ENCODE measurements at places on chromosomes 1 and 21.
A peak's percentile ranks its signal among the peaks of the same experiment; 100 is the strongest.

DNA sequence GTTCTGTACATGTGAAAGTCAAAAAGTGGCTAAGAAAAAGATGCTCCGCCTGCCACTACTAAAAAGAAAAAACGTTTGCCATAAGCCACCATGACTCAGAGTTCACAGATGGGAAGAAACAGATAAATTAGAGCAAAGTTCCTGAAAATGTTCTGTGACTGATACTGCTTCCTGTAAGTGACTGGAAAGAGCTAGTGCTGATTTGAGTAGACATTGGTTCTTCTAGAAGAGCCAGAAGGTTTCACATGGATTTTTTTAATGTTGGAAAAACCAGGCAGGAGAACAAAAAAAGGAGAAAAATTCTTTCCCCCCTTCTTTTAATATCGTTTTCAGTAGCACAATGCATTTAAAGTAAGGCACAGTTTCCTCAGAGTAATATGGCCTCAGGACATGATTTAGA is 221.4 kb downstream of the HLX start:
- DNase-seq, result peak; percentile 71

DNA sequence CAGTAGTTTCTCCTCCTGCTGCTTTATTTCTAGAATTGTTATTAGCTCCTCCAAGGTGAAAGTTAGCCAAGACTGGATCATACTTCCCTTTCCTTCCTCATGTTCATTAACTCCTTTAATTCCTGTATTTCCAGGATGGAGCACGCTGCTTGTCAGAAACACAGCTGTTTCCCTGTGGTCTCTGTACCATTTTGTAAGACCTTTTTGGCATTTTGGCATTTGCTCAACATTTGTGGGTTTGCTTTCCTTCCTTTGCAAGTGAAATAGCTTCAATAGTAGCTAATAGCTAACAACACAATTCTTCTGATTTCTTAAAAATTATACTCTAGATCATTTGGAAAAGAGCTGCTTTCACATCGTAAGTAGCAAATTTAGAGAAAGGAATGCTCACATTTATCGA is 44.3 kb upstream of the HPDL start:
- no peak for DNase-seq

GRCh38 chr1:82788660-82789059 is 987.9 kb downstream of the ADGRL2 start:
- DNase-seq, result no peak

DNA sequence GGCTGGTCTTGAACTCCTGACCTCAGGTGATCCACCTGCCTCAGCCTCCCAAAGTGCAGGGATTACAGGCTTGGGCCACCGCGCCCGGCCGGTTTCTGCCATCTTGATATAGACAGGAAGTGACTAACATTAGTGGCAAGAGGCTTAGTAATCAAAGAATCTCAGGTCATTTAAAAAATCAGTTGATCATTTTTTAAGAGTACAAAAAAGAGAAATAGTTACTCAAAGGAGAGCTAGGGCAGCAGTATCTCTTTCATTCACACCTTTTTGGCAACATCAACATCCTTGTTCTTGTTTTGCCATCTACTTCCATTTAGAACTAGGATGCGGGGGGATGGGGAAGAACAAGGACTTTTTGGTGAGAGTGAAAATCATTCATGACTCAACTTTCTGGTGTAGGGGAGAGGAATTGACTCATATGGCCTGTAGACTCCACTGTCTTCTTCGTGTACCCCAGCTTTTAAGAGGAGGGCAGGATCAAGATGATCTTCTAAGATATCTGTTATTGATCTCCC is 8.8 kb downstream of the FCRLB start:
- peak; percentile 44 for DNase-seq

GRCh38 chr1:101312147-101312546 is 75.3 kb downstream of the S1PR1 start:
- no peak for DNase-seq

- no peak for DNase-seq
Measured at GRCh38 chr1:36869054-36869453, 165.3 kb downstream of the GRIK3 start.

GRCh38 chr1:67980028-67980427 is 70.4 kb downstream of the DIRAS3 start:
- no peak for DNase-seq

GRCh38 chr1:20160034-20160433 is 20.9 kb downstream of the PLA2G2F start:
- DNase-seq, result no peak

DNA sequence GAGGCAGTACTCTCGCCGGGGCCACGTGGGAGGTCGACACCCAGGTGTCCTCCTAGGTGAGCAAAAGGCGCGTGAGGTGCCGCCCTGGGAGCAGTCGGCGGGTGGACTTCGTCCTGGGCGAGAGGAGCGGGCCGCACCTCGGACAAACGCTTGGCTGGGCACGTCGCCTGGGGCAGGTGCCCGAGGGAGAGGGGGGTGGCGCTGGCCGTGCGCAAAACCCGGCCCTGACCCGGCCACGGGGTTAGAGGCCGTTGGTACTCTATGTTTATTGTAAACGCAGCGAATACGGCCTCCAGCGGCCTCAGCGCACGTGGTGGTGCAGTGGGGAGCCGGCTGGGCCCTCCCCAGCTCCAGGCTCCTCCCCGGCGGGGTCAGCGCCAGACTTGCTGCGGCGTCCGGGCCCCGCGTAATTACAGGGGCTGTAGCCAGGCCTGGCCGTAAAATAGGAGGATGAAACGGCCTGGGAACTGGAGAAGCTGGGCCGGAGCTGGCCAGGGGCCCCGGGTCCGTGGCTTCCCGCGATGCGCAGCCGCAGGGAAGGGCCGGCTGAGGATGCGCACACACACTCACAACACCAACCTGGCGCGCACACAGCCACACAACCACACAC is 1.6 kb upstream of the EFNA1 start:
- no peak for DNase-seq

GRCh38 chr21:33151941-33152731 is 77.6 kb upstream of the IFNAR2 start:
- DNase-seq, result peak; percentile 32

GRCh38 chr1:210698661-210699060 is 370.0 kb downstream of the HHAT start:
- DNase-seq, result no peak

DNA sequence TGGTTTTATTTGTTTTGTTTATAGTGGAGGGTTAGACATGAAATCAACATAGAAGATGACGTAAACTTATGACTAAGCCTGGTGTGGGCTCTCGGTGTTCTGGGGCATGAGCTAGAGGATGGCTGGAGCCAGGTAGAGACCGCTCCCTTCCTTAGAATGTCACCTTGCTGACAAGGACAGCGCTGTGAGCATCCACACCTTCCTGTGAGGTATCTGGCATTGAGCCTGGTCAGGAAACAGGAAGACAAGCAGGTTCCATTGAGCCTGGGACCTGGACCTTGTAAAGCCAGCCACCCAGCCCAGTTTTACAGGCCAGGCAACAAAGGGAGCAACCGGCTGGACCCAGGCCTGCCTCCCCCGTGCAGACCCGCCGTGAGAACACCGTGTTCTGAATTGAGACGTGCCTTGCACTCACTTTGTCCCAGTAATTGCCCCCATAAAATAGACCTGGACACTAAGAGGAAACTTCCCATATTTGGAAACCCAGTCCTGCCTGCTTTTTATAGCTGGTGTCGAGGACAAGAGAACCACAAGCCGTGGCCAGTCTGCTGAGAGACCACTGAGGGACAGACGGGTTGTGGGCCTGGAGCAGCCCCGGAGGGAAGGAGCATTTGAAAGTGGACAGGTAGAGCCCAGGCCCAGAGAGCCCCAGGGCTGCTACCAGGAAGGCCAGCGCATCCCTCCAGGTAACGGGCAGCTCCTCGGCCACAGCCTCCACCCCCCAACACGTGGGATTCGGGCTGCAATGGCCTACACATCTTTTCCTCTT is 78.0 kb downstream of the PDE9A start:
- no peak for DNase-seq

DNA sequence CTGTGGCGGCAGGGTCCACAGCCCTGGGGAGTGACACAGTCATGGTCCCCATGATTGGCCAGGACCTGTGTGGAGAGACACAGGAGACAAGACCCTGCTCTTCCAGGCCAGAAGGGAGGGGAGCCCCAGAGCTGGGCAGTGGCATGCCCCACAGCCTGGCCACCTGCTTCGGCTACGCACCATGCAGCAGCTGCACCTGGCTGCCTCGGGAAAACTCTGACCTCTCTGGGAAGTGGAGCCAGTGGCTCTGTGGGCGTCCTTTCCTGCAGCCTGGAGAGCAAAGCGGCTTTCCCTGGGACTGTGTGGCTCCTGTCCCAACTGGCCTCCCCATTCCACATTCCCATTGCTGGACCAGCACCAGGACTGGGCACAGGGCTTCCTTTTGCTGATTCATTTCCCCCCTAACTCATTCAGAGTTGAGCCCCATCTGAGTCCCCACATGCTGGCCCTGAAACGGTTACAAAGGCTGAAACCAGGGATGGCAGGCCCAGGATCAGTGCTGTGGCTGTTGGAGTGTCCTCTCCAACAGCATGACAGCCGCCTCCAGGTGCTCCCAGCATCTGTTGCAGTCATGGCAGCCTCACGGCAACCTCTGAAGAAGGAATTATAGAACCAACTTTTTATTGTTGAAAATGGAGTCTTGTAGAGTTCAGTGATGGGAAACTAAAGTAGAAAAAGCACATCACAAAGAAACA is 15.0 kb downstream of the OXCT2 start:
- no peak for DNase-seq

DNA sequence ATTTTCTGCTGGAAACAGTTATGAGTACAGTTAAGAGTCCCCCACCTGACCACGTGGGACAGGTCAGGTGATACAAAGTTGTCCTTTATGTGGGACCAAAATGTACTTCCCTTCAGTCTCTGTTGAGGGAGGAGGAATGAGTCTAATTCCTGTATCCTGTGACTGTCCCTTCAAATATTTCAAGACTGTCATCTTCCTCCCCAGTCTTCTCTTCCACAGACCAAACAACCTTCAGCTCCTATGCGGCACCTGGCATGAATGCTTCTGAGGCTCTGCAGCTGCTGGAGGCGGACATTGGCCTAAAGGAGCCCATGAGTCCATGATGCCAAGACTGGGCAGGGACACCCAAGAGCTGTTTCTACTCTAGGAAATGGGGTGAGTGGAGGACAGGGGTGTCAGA is 72.1 kb upstream of the SIM2 start:
- DNase-seq, result no peak

DNA sequence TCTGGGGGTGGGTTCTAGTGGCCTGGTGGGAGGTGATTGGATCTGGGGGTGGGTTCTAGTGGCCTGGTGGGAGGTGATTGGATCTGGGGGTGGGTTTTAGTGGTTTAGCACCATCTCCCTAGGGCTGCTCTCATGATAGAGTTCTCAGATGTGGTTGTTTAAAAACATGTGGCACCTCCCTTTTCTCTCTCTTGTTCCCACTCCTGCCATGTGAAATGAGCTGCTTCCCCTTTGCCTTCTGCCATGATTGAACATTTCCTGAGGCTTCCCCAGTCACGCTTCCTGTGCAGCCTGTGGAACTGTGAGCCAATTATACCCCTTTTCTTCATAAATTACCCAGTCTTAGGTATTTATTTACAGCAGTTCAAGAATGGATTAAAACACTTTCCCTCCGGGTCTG is 327.3 kb upstream of the AJAP1 start:
- DNase-seq, result peak; percentile 8

GRCh38 chr1:74681001-74681400 is 7.4 kb upstream of the ERICH3 start:
- no peak for DNase-seq

GRCh38 chr1:185244015-185244747 is 72.9 kb downstream of the IVNS1ABP start:
- no peak for DNase-seq

DNA sequence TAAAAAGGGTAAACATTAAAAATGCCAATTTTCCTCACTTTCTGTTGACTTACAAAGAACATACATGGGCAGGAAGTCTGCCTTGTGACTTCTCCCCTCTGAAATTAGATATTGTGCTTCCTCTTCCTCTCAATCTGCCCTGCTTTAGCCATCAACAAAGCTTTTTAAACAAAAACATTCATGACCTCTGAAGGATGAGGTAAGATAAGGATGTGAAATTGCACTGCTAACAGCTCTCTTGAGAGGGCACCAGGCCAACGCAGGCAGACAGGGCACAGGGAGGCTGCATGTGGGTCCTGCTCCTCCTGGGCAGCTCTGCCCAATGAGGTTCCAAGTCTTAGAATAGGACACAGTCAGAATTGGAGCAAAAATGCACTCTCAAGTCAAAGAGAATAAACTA is 62.1 kb downstream of the DEGS1 start:
- peak; percentile 87 for DNase-seq

- no peak for DNase-seq
Measured at GRCh38 chr1:31412732-31413404, at the start of gene SERINC2. SERINC2 (plus strand) TSS chr1:31413213; CDS start chr1:31413266, 53 bp downstream.

DNA sequence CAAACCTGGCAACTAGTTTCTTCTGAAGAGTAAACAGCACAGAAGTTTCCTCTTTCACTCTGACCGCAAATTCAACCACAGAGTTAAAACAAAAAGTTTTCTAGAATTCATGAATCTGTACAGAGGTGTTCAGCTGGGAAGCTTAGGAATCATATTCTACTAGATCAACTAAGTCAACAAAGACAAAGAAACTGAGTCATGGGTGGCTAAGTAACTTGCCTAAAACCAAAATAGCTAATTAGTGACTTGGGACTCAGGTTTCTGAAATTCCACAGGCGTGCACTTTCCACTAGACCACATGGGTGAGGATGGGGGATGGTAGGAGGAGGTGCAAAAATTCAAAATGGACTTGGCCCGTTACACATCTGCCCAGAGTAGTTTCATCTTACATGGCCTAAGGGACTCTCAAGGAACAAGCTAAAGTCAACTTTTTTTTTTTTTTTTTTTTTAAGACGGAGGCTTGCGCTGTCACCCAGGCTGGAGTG is 25.8 kb downstream of the PTPN14 start:
- DNase-seq, result peak; percentile 9

DNA sequence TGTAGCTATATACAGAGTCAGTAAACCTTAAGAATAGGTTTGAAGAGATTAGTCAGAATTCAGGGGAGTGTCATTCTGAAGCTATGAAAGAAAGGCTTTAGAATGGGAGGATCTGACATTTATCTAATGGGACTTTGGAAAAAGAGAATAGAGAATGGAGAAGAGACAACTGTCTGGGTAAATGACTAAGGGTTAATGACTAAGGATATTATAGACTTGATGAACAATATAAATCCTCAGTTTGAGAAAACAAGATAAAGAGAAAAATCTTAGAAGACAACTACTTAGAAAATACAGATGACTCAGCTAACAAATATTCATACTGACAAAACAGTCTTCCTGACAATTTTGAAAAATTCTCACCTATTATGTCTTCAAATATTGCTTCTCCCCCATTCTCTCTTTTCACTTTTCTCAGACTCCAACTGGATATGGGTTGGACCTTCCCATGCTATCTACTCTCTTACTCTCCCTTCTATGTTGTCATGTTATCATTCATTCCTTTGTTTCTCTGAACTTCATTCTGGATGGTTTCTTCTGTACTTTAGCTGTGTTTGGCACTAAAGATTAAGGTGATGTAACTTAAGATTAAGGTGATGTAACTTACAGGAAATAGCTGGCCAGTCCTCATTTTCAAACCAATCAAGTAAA is 20.4 kb downstream of the SLC16A1 start:
- DNase-seq, result no peak

DNA sequence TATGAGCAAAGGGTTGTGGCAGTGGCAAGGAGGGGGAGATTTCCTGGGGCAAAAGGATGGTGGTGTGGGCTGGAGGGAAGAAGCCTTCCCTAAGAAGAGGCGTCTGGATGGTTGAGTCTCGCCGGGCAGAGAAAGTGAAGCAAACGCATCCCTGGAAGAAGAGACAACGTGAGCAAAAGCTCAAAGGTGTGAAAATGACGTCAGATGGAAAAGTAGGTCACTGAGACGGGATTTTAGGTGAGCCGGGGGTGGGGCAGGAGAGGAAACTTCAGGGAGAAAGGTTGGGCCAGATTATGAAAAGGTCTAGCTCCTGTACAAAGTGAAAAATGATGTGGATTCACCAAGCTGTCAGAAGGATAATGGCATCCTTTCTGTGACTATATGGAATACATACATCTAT is 95.3 kb upstream of the KCNE2 start:
- DNase-seq, result no peak

GRCh38 chr1:233480198-233480597 is 133.7 kb upstream of the KCNK1 start:
- DNase-seq, result no peak
